ACHN (cell line): ENCODE measurements at places on chromosomes 4 and X.

DNA sequence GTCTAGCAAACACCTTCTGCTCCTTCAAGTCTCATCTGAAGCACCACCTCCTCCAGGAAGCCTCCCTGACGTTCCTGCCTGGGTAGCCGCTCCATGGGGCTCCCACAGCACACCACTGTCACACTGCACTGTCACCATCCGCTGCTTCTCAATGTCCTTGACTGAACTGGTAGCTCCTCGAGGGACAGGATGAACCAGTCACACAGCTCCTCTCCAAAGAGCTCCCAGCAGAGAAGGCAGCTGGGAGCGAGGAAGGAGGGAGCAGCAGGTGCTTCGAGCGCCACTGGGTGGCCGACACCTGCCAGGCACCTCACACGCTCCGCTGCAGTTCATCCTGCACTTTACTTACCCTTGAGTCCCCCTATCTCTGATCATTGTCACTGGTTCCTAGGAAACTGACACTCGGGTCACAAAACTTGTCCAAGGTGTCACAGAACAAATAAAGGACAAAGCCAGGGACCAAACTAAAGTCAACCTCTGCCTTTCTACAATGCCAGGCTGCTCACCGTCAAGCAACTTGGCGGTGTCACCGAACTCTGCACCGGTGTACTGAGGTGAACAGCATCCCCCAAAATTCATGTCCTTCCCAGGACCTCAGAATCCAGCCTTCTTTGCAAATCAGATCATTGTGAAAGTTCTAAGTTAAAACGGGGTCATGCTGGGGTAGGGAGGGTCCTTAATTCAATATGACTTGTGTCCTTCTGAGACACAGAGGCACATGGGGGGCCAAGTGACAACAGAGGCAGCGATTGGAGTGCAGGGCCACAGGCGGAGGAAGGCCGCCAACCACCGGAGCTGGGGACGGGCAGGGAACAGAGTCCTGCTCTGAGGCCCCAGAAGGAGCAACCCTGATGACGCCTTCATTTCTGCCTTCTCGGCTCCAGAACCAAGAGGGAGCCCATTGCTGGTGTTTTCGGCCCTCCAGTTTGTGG is 5.5 kb upstream of the S100P start:
- DNase-seq = no peak

DNA sequence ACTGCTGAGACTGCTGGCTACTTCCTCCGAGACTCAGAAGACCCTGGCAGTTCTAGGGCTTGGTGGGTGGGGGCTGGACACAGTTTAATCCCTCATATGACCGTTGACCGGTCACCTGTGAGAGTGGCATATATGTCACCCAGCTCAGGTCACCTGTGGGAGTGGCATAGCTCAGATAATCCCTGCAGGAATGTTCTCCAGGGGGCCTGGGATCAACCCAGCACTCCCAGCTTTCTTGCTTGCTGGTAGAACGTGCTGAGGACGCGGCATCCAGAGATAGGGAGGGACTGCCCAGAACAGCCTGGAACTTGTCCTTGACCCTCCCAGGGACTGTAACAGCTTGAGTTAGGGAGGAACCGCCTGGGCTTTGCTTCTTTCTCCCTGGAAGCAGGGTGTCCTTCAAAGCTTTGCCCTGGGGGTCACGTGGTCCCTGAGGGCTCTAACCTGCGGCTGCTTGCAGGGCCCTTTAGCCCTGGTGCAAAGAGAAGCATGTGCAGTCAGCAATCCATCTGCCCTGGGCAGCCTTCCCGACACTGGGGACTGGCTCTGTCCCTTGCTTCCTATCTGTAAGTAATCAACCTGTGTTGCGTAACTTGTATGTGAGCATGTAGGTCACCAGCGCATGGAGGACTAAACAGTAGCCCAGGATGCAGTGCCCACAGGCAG is 55.3 kb downstream of the ZFYVE28 start:
- DNase-seq = no peak

- no peak for DNase-seq
Observed at GRCh38 chr4:110998320-110998719, 375.4 kb upstream of the PITX2 start.

GRCh38 chr4:114343015-114343414 is 255.6 kb upstream of the UGT8 start:
- DNase-seq = no peak

DNA sequence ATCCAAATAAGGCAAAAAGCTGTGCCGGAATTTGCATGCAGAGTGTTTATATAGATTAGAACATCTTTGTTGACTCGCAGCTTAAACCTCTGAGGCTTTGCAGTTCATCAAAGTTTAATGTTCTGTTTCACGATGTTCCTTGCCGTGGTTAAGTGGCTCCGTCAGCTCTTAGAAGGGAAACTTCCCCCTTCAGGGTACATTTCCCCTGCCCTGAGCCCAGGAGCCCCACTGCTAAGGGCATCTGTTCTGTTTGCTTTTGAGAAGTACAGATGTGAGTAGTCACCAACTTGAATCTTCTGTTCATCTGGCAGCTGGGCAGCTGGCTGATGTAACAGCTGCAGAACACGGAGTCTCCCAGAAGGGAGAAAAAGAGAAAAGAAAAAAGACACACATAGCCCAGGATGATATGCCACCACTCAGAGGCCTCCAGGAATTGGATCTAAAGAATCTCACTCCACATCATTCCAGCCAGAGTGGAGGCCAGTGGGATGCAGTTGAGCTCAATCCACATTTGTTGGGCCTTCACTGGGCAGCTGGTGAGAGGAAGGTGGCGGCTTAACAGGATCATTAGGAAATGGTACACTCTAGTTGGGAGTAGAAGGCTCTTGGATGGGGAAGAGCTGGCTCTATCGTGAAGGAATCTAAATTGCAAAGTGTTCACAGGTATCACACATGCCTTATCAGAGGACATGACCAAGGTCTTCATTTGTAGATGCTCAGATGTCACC is 178.7 kb upstream of the RBPJ start:
- DNase-seq = no peak

GRCh38 chr4:138521809-138522208 is 279.7 kb upstream of the SLC7A11 start:
- no peak for DNase-seq

DNA sequence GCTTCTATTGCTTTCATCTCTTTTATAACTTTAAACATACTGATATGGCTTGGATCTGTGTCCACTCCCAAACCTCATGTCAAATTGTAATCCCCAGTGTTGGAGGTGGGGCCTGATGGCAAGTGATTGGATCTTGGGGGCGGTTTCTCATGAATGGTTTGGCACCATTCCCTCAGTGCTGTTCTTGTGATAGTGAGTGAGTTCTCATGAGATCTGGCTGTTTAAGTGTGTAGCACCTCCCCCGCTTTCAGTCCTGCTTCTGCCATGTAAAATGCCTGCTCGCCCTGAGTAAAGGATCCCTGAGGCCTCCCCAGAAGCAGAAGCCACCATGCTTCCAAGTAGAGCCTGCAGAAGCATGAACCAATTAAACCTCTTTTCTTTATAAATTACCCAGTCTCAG is 17.7 kb downstream of the MND1 start:
- peak; percentile 11 for DNase-seq

- no peak for DNase-seq
Observed at GRCh38 chr4:174707051-174707676, 121.9 kb downstream of the GLRA3 start.

DNA sequence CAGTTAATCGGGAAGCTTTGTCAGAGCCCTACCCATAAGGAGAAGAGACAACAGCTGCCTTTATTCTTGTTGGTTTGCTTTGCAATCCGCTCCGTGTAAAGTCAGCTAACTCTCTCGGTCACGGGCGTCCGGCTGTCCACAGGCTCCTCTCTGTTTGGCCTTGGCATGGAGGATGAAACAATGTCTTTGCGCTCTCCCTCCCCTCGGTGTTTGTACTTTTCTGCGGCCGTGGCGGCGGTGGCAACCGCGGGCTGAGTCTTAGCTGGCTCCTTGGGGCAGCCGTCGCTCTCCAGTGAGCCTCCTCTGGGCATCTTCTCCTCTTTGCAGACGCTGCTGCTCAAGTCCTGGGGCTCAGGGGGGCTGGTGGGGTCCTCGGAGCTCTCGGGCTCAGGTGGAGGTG is 10.6 kb upstream of the IRAK1 start:
- no peak for DNase-seq

- DNase-seq = no peak
Observed at GRCh38 chr4:74486905-74487304, 42.0 kb downstream of the AREG start.

DNA sequence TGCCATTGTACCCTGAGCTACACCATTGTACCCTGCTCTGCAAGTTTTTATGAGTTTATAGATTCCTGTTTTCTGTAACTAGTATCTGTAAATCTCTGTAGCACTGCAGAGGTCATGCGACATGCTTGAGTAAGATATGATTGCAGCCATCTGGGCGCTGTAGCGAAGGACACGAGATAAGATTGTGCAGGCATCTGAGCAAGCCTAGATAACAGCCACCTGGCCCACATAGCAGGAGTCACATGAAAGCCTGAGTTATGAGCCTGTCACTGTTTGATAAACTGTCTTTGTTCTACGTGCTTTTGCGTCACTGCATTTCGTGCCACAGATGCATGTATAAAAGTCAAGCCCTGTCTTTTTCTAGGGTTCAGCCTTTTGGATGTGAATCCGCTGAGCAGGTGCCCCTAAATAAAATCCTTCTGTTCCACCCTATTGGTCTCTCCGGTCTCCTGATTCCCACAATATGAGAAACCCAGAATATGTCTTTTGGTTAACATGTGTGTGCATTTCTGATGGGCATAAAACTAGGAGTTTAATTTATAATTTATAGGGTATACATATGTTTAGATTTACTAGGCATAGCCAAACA is 327.6 kb upstream of the MAOA start:
- DNase-seq = no peak

GRCh38 chrX:39067866-39068265 is 266.6 kb downstream of the MID1IP1 start:
- DNase-seq = no peak

DNA sequence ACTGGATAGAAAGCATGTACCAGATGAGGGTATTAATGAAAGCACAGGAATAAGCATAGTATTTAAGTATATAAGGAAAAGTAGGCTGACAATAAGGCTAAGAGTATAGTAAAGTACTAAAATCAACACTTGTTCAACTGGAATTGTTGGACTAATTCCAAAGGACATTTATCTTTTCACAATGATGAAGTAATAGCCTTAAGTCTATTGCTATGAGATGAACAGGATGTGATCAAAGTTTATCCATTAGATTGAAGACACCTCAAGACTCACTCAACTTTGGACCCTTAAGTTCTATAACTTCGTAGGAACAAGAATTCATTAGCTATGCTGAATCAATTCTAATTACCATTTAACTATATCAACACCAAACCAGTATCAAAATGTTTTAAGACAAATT is 7.6 kb downstream of the MAD2L1 start:
- DNase-seq = no peak

GRCh38 chr4:100461807-100462605 is 55.8 kb downstream of the EMCN start:
- DNase-seq = no peak

DNA sequence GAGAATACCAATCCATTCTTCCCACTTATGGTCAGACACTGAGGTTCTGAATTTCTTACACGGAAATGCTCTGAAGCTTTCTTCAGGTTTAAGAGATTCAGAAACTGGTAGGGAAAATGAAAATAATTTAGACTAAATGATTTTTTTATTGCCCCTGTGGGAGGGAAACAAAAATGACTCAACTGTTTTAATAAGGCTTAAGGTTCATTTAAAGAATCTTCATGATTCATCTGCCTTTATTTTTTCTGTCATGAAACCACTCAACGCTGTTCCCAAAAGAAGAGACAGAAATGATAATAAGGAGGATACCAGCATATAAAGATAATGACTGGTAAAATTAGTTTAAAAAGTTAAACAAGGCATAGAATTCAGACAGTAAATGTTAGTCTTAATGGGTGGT is 39.3 kb upstream of the FAM47B start:
- DNase-seq = no peak

DNA sequence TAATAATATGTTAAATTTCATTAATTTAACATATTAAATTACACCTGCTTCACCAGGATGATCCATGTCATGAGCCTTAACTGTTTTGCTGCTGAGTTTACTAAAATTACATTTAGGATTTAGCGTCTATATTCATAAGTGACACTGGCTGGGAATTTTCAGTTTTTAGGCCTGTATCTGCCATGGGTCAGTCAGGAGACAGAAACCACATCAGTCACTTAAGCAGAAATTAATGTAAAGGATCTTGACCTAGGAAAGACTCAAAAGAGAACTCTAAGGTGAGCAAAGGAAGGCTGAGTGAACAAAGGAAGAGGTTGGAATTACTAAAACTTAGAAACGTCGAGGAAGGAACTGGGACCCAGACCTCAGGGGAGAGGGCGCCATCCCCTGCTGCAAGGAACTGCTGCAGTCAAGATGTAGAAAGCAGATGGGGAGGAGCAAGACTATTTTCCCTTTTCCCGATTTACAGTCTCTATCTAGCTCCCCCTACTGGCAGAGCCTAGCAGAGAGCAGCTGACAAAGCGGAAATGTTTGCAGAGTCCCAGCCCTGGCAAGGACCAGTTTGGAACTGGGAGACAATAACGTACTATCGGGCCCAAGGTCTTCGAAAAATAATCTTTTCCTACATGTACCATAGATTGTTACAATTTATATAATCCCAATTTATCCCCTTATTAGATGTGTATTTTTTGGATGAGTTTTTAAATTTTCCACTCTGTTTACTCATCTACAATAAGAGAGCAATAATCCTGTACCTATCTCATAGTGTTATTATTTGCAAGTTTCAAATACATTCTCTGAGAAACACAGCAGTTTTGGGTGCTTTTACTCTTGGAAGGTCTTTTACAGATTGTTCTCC is 22.6 kb upstream of the RBBP7 start:
- DNase-seq = peak; percentile 77

DNA sequence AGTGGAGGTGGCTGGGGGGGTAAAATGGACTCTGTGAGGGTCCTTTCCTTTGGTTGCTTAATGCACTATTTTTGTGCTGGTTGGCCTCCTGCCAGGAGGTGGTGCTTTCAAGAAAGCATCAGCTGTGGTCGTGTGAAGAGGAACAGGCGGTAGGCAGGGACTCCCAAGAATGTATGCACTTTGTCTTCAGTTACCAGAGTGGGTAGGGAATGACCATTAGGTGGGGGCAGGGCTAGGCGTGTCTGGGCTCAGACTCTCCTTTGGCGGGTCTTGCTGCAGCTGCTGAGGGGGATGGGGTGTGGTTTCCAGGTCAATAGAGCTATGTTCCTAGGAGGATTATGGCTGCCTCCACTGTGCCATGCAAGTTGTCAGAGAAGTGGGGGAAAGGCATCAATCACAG is 509.0 kb downstream of the PCDH19 start:
- DNase-seq = no peak

DNA sequence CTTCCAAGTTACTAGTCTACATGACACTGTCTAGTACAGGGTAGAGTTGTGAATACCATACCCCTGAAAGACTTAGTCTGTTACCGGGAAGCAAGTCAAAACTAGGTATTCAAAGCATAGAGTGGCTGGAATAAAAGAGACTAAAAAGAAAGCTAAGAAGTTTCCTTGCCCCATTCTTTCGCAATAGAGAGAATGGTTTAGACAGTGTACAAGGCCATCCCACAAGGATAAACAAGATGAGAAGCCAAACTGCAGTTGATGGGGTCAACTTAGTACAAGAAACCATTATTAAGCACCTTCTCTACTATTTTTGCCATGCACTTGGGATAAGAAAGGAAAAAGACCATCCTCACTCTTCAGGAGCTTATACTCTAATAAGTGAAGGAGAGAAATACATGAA is 30.3 kb downstream of the AMMECR1 start:
- DNase-seq = no peak

- peak; percentile 3 for DNase-seq
Observed at GRCh38 chrX:106415276-106415895, 196.4 kb upstream of the RADX start.

- no peak for DNase-seq
Observed at GRCh38 chrX:109813236-109813635, 80.2 kb upstream of the ACSL4 start.

- DNase-seq = peak; percentile 98
Observed at GRCh38 chr4:82373816-82374625, at the start of gene HNRNPD. Gene HNRNPD (minus strand): TSS chr4:82373991. CDS start chr4:82373678, 313 bp downstream.

- DNase-seq = no peak
Observed at GRCh38 chrX:116272861-116273260, 102.3 kb downstream of the AGTR2 start.
